Neural progenitor cell (in vitro differentiated cells): ENCODE measurements at places on chromosomes 5 and 9. TPM values are rescaled to one million over a fixed set of nuclear protein-coding genes. Genes with fewer than 3 reads are reported as not detected.

- DNase-seq, result peak; percentile 14
These were observed 44.6 kb upstream of the FOXE1 start for GRCh38 chr9:97808415-97808814.

- no peak for DNase-seq
These were observed 405.5 kb downstream of the EFNA5 start for GRCh38 chr5:107265193-107265592.

DNA sequence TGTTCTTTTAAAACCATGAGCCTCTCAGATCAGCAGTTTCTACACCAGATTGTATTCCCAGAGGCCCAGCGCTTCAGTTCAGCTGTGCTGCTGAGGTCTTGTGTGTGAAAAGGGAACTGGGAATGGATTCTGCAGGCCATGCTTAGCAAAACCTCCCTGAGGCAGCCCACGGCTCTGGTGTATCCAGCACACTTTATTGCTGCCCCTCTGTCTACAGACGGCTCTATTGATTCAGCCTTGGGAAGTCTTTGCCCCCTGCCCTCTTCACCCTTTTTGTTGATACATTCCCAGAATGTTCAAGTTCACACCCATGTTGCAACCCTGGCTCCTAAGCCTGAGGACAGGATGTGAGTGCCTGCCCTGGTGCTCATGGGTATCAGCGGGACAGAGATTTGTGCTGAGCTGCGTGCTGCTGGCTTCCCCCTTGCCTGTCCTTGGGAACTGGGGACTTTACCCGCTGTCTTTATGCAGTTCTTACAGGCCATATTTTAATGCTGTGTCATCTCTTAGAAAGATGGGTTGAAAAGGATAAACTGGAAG, 37.3 kb downstream of the ARHGAP26 start:
- no peak for DNase-seq

DNA sequence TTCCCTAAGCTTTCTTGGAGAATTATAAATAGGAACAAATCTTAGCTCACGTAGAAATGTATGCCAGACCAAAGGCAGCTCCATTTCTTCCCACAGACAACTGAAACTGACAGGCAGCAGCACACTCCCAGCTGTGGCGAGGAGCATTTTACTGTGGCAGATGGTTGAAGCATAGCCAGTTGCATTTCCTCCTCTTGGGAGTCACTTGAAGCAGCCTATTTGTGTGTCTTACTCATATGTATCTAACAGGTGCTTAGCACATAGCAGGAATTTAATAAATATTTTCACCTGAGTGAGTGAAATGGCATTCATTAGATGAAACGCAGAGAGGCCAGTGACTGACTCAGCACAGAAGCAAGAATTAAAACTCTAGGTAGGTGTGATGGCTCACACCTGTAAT, 12.3 kb upstream of the MTMR12 start:
- no peak for DNase-seq

DNA sequence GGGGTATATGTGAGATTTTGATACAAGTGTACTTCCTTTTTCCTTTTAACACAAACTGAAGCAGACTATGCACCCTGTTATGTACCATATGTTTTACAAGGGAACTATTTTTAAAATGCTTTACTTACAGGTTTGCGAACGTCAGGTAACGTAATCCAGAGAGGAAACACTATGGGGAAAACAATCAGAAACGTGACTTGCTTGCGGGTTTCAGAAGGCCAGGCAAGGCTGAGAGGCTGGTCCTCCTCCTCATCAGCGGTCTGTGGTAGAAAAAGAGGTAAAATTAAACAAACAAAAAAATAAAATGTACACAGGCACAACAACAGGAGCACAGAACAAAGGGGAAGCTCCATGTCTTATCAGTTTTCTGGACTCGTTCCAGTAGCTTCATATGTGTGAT, 141.2 kb downstream of the ACER2 start:
- DNase-seq, result no peak

Gene SLC6A3
- total RNA-seq, result 0.19 and 0.32 TPM in 2 replicates

Gene FTMT
- total RNA-seq, result not detected in 2 replicates

Gene LVRN
- total RNA-seq, result 0.41 and 0.53 TPM in 2 replicates
